ENCODE measurements at places on chromosomes 13 and 19.

- peak; percentile 91 for DNase-seq
Observed at GRCh38 chr19:44951179-44952159, 3.7 kb upstream of the CLPTM1 start.

DNA sequence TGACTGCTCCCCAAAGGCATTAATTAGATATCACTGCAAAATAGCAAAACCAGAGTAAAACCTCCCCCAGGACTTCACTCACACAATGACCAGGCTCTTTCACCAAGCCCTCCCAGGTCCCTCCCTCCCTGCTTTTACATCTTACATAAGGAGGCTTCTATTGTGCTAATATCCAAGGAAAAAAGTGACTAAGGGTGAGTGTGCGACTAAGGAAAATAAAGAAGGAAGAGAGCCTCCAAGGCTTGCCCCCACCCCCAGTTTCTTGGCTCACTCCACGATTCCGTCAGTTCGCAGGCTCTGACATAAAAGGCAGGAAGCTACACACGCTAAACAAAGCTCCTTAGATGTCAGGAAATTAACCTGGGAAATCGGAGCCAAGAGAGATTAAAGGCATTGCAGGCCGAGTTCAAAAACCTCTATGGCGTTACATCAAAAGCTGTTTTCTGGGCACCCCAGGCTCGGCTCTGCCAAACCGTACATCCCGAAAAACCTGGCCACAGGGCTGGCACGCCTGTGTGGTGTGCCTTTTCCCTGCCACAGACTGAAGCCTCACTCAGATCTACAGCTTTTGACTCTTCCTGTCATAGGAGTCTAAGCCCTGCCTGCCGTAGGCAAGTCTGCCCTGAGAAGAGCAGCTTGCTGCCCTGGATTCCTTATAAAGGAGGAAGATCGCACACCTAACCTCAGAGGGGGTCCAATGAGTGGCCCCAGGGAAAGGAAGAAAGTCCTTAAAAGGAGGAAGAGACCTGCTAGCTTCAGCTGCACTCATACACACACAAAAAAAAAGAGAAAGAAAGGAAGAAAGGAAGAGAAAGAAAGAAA lies 67.0 kb upstream of the SERP2 start:
- DNase-seq: peak; percentile 95

- no peak for DNase-seq
Observed at GRCh38 chr19:29488316-29488715, 37.5 kb upstream of the VSTM2B start.

DNA sequence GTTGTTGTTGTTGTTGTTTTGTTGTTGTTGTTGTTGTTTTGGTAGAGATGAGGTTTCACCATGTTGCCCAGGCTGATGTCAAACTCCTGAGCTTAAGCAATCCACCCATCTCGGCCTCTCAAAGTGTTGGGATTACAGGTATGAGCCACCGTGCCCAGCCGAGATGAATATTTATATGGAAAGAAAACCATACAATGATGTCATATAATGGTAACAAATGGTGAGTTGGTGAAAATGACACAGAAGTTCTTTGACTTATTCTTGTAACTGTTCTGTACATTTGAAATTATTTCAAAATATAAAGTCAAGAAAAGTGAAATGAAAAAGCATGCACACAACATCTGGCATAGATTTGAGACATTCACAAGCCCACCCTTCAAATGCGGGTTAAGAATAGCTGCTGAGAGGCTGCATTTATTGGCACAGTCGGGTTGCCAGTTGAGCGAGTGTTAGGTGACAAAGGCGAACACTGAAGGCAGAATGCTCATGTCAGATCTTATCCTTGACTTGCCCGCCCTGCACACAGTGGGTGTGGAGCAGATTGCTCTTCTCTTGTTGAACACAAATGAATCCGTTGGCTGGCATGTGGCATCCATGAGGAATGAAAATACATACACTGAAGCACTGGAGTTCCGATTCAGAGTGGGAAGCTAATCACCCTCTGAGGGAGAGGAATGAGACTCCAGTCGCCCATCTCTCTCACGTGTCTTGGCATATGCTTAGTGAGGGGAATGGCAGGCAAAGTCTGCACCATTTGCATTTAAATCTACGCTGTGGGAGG lies 15.8 kb upstream of the UBE2S start:
- no peak for DNase-seq

DNA sequence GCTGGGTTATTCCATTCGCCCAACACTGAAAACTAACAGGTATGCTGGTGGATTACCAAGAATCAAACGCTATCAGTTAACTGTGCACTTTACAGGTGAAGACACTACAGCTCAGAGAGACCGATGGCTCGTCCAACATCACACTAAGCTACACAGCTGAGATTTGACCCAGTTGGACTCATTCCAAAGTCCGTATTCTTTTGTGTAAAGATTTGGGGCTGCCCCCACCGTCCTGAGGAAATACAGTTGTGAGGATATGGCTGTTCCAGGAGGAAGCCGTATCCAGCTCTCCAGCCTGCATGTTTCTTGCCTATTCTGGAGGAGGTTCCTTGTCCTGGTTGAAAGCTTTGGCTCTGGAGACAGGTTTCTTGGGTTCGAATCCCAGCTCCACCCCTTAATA lies 4.2 kb downstream of the ZSCAN5A start:
- DNase-seq: no peak

DNA sequence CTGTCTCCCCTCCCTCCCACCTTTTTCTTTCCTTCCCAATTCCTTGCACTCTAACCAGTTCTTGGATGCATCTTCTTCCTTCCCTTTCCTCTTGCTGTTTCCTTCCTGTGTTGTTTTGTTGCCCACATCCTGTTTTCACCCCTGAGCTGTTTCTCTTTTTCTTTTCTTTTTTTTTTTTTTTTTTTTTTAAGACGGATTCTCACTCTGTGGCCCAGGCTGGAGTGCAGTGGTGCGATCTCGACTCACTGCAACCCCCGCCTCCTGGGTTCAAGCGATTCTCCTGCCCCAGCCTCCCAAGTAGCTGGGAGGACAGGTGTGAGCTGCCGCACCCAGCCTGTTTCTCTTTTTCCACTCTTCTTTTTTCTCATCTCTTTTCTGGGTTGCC lies 6.9 kb downstream of the MYADM start:
- DNase-seq: no peak

GRCh38 chr19:4744451-4745174 lies 21.0 kb upstream of the DPP9 start:
- no peak for DNase-seq

DNA sequence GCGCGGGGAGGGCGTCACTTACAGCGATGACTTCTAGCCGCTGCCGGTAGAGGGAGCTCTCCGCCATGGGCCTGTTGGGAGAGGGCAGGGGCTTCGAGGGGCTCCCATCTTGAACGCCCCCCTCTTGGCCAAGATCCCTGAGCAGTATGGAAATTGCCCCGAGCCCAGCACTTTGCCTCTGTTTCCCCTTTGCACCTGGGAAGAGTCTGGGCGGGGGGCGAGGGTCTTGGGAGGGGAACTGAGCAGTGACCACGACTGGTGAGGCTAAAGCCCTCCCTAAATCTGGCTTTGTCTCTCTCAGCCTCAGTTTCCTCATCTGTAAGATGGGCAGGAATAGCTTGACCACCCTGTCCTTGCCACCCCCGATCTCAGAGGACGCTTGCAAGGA lies 2.8 kb downstream of the PALM3 start:
- DNase-seq: peak; percentile 33

DNA sequence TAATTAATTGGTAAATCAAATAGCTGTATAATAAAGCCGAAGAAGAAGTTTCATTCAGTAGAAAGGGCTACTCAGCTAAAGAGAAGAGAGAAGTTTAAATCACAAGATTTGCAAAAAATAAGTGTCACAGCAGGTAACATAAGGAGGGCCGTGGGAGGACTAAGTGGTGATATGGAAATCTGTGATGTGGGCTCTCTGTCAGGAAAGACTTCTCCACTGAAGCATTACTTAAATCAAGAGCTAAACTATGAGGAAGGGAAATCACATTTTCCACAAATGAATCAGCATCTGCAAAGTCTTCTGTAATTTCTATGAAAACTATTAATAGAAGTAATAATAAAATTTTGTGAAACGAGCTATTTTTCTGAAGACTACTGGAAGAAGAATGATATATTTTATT lies 153.8 kb downstream of the PCDH9 start:
- no peak for DNase-seq

GRCh38 chr13:20377720-20378119 lies 145.6 kb upstream of the GJB6 start:
- no peak for DNase-seq

DNA sequence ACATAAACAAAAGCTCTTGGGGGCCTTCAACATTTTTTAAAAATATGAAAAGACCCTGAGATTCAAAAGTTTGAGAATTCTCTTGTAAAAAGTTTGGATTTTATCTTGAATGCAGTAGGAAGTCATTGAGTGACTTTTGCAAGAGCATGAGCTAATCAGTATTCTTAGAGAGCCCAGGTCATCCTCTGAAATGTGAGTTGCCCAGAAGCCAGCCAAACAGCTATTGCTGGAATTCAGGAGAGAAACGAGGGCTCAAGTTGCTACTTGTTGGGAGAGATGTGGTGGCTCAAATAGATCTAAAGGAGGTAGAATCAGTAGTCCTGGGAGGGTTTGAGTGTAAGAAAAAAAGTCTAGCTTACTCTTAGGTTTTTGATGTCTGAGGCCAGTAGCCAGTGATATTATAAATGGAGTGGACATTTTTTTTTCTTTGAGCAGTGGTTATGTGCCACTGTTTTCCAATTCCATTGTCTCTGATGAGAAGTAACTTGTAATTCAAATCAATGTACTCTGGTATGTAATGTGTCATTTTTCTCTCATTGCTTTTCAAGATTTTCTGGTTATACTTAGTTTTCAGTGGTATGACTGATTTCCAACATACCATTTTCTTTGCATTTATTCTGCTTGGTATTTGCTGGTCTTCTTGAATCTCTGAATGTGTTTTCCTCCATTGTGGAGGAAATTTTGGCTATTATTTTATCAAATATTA lies 30.7 kb downstream of the LMO7 start:
- DNase-seq: no peak

GRCh38 chr19:10333758-10334587 lies 644 bp upstream of the RAVER1 start:
- DNase-seq: peak; percentile 21

GRCh38 chr13:50152655-50153309 lies 137.5 kb downstream of the KCNRG start:
- no peak for DNase-seq

DNA sequence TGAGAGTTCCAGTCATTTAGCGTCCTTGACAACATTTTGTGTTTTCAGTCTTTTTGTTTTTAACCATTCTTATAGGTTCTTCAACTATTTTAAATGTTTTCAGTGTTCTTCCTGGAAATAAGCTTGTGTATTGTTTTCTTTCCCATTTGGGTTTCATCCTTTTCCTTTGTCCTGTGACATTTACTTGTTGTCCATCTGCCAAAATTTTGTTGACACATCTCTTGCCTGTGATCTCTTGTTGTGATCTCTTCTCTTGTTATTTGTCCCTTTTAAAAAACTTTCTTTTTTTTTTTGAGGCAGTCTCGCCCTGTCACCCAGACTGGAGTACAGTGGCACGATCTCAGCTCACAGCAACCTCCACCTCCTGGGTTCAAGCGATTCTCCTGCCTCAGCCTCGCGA lies 96.5 kb downstream of the PDS5B start:
- DNase-seq: no peak

GRCh38 chr13:113047587-113047986 lies 58.0 kb upstream of the F7 start:
- no peak for DNase-seq

GRCh38 chr19:34034318-34034846 lies 137.9 kb upstream of the LSM14A start:
- DNase-seq: no peak

- no peak for DNase-seq
Observed at GRCh38 chr13:21695546-21695945, 24.7 kb downstream of the FGF9 start.

- DNase-seq: no peak
Observed at GRCh38 chr13:34822650-34823049, 119.4 kb upstream of the NBEA start.

DNA sequence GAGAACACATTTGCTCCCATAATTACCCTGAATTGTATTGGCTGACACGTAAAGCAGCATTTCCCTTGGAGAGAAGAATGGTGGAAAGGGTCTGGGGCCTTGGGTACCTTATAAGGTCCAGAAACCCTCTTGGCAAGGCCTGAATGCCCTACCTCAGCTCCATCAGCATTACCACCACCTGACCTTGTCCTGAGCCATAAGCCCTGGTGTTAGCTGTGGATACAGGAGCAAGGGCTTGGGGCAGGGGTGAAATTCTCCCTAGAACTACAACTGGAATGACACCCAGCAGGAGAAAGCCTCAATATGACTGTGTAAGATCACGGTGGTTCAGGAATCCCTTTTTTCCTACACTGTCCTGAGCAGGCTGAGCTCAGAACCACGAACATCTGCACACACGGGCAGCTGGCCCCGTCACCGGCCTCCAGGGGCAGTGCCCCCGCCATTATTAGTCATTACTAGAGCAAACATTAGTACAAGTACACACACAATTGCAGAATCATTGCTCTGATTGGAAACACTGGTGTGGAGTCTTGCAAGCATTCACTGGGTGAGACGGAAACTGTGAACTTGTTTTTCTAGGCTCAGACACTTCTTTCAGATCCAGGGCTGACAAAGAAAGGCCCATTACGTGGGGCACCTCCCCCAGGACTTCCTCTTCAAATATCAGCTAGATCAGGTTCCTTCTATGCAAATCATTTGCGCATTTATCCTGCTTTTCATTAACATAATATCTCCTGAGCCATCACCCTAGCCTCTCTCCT lies 26.8 kb upstream of the MTIF3 start:
- no peak for DNase-seq

GRCh38 chr13:45341799-45342500 lies 967 bp upstream of the TPT1 start:
- peak; percentile 42 for DNase-seq

DNA sequence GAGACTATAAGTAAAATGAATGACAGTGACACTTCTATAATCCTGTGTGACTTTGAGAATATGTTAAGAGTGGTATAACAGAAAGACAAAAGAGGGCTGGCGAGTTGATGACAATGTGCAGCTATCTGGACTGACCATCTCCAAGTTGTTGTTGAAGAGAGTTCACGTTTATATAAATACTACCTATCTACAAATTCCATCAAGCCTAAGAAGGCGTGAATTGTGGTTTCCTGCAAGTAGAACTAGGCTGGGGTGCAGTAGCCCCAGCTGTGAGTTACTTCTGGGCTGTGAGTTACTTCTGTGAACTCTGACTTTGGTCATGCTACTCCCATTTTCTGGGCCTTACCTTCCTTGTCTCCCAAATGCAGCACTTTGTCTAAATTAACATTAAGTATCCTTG lies 561.0 kb downstream of the TBC1D4 start:
- DNase-seq: no peak

GRCh38 chr19:18232540-18233223 lies 6.4 kb upstream of the PDE4C start:
- DNase-seq: no peak

- DNase-seq: peak; percentile 71
Observed at GRCh38 chr13:79457948-79458347, 23.0 kb upstream of the NDFIP2 start.

- DNase-seq: no peak
Observed at GRCh38 chr19:1363599-1363998, 20.1 kb upstream of the NDUFS7 start.

GRCh38 chr13:30364133-30364532 lies 56.8 kb upstream of the KATNAL1 start:
- no peak for DNase-seq

Measured in cardiac muscle cell (in vitro differentiated cells and primary cell).